ENCODE measurements at places on chromosomes 16 and 17. TPM values are rescaled to one million over a fixed set of nuclear protein-coding genes. Genes with fewer than 3 reads are reported as not detected.

DNA sequence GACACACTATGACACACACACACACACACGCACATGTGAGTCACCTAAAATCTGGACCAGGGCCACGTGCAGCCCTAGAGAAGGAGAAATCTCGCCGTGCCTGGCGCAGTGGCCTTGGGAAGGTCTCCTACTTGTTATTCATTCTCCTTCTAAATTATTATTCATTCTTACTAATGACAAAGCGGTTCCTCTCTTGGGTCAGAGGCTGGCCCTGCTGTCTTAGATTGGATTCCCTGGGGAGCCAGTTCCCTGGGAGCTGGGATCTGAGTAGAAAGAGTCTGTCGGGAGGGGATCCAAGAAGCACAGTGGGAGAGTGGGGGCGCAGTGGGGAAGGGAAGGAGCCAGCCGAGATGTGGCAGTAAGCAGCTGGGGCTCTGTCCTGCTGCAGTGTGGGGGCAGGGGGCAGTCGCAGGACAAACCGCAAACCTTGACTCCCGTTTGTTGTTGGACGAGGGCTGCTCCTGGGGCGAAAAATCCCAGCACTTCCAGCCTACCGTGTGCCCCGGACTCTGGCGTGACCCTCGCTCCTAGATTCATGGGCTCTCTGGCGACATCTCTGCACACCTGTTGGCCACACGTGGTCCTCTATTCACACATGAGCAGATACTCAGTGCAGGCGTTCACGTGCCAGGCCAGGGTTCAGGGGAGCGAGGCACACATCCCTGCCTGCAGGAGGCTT is 18.7 kb upstream of the JPH3 start:
- no peak for DNase-seq

- DNase-seq, result no peak
Observed at GRCh38 chr17:14448818-14449217, 147.9 kb downstream of the HS3ST3B1 start.

GRCh38 chr17:28871056-28871579 is 16.3 kb downstream of the ERAL1 start:
- no peak for DNase-seq

KRT36 gene
- total RNA-seq, result not detected

GRAPL gene
- 1.1 TPM for total RNA-seq

- no peak for DNase-seq
Observed at GRCh38 chr16:66798161-66798560, 3.2 kb downstream of the TERB1 start.

ABCC6 gene
- 4.6 TPM for total RNA-seq

GRCh38 chr16:88815901-88816589 is 4.3 kb upstream of the APRT start:
- DNase-seq, result no peak

AIPL1 gene
- total RNA-seq, result not detected

DNA sequence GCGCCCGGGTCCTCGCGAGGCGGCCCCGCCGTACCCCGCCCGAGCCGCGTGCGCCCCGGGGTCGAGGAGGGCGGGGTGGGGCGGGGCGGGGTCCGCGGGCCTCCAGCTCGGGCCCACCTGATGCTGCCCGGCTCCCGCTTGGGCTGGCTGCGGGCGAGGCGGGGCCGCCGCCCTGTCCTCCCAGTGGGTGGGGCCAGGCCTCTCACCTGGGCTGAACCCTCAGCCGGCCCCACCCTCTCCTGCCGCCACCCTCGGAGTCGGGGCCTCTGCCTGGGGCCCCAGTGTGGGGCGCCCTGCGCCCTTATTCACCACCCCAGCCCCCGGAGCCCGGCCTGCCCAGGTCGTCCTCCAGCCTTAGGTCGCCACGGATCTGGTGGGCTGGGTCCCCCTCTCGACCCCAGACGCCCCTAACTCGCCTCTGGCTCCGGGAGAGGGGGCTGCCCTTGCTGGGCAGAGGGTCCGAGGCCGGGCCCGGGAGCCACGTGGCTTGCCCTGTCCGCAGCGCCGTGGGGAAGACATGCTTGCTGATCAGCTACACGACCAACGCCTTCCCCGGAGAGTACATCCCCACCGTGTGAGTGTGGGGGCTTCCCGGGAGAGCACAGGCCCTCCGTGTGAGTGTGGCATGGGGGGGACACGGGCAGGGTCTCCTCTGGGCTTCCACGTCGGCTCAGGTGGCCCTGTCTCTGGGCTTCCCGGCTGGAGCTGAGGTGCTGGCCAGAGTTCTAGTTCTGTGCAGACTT is 578 bp downstream of the RAC3 start:
- no peak for DNase-seq

DNA sequence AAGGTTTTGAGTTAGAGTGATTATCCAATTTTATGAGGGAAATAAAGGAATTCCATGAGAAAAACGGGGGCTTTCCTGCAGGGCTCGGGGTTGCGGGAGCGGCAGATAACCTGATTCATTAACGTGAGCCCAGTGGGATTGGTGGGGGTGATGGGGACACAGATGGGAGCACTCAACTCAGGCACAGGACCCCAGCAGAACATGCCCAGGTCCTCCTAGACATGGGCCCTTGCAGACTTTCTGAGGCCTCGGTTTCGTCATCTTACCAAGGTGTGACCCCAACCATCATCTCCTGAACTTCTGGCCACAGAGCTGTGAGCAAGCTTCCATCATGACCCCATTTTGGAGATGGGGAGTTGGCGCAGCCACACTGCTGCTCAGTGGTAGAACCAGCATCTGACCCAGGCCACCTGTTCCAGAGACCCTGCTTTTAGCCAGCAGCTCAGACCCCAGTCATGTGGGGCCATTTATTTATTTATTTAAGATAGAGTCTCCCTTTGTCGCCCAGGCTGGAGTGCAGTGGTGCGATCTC is 22.3 kb downstream of the CARHSP1 start:
- no peak for DNase-seq

GRCh38 chr17:230395-230770 is 48.9 kb upstream of the DOC2B start:
- DNase-seq, result no peak

DNA sequence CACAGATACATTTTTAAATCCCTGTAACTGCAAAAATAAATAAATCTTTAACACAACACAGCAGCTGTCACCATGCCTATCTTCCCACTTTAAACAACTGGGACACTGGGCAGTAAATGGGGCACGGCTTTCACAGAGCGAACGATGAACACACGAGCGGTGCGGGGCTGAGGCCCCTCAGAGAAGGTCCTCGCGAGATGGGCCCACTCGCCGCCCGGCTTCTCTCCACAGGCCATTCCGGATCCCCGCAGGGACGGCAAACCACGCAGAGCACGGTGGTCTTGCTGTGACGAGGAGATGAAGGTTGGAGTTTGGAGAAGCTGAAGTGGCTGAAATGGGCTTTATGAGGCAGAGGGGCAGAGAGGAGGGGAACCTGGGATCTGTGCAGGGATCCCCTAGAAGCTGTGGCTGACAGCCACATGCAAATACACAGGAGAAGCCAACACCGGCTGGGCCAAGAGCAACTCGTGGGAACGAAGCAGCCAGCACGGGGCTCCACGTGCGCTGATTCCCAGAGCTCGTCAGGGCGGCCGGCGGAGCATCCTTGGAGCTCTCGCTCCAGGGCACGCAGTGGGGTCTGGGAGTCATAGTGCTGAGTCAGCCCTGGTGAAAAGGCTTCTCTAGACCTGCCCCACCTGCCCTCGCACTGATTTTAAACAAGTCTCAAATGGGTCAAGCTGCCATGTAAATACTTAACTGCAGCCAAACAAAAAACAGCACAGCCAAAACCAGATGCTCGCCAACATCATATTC is 31.7 kb downstream of the CCDC57 start:
- no peak for DNase-seq

SMIM22 gene
- total RNA-seq, result not detected

DNA sequence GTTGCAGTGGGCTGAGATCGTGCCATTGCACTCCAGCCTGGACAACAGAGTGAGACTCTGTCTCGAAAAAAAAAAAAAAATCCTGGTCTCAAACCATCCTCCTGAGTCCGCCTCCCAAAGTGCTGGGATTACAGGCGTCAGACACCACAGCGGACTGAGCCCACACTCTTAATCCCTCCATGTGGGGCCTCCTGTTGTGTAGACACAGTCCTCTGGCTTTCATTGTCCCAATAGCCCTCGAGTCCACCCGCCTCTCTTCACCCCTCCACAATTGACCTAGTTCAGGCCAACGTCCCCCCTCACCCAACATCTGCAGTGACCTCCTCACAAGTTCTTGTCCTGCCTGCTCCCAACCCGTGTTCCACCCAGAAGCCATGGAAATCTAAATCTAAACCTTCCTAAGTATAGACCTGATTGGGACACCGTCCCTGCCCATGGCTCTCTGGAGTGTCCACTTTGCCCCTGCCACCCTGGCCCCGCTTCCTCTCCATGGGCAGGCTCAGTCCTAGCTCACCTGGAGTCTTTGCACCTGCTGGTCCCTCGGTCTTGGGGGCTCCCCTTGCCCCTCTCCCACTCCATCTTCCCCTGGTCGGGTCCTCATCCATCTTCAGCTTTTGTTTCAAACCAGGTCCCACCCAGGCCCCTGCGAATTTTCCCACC is 46.7 kb downstream of the HAPSTR1 start:
- no peak for DNase-seq

- DNase-seq, result no peak
Observed at GRCh38 chr17:33151565-33151964, 141.5 kb downstream of the ASIC2 start.

CES4A gene
- total RNA-seq, result 4.4 TPM

SRCIN1 gene
- total RNA-seq, result 1.9 TPM

SLC38A8 gene
- total RNA-seq, result not detected

- no peak for DNase-seq
Observed at GRCh38 chr17:12673788-12674187, 8.1 kb downstream of the MYOCD start.

DNA sequence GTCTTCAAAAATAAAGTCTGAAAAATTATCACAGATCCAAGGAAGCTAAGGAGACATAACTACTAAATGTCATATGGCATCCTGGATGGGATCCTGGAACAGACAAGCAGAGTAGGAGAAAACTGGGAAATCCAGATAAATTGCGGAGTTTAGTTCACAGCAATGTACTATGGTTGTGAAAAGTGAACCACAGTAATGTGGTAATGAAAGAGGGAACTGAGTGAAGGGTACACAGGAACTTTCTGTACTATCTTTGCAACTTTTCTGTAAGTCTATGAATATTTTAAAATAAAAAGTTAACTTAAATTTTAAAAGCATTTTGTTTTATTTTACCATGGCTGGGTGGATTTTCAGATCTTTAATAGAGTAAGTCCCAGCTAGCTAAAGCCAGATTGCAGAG is 16.3 kb downstream of the SLFN12L start:
- DNase-seq, result no peak

GRCh38 chr17:82861393-82861775 is 21.6 kb upstream of the ZNF750 start:
- DNase-seq, result no peak

TMC6 gene
- total RNA-seq, result 21.8 TPM

DNA sequence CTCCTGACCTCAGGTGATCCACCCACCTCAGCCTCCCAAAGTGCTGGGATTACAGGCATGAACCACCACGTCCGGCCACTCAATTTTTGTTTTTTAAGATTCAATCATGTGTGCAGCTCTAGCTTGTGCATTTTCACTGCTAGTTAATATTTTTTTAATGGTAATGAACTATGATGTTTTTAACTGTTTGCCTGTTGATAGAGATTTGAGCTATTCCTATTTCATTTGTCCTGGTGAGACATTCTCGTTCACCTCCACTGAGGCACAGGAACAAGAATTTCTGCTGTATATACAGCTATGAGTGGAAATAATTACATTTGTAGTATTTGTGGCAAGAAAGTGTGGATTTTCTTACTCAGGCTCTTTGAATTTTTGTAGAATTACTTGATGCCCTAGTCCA is 137.7 kb upstream of the MYOCD start:
- no peak for DNase-seq

DNA sequence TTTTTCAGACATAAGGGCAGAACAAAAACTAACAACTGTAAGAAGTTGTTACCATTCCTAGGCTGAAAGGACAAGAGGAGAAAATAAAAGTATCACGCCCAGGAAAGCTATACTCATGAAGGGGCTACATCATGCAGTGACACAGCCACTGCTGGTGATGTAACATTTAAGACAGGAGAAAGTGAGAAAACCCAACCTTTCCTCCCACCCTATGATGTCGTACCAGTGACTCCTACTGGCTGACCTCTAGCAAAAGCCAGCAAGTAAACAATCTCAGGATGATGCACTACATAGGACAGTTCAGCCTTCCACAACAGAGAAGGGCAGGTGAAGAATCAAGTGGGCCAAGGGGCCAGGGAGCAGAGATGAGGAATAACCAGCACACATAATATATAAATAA is 14.0 kb upstream of the OR1E2 start:
- DNase-seq, result no peak

PIMREG gene
- total RNA-seq, result not detected

- no peak for DNase-seq
Observed at GRCh38 chr17:78332991-78333390, 26.9 kb downstream of the SOCS3 start.

GRCh38 chr16:89711601-89712273 is 9.0 kb downstream of the VPS9D1 start:
- no peak for DNase-seq
